NCI-H1417 (cell line): ENCODE measurements at places on chromosomes 4 and X.

GRCh38 chr4:111579767-111580166 lies 565.5 kb upstream of the FAM241A start:
- no peak for DNase-seq

- no peak for DNase-seq
Observed at GRCh38 chr4:154489558-154490233, 1.9 kb downstream of the DCHS2 start.

DNA sequence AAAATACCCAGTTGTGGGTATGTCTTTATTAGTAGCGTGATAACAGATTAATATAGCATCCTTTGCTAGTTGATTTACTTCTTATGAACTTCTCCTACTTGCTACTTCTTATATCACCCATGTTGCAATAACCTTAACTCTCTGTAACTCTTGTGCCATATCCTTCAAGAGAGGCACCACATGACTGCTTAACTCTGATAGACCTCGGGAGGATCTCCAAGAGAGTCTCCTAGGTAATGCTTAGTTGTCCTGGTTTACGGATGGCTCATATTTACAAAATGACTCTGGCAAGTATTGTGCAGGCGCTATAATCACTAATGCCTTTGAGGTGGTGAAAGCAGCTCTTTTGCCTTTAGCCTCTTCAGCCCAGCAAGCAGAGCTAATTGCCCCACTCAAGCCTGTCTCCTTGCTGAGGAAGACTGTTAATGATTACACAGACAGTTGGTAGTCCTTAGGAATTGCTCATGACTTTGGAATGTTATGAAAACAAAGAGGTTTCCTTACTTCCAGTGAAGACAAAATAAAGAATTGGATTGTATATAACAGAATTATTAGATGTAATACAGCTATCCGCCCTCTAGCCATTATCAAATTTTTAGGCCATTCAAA lies 1305.8 kb downstream of the PCDH7 start:
- peak; percentile 76 for DNase-seq

DNA sequence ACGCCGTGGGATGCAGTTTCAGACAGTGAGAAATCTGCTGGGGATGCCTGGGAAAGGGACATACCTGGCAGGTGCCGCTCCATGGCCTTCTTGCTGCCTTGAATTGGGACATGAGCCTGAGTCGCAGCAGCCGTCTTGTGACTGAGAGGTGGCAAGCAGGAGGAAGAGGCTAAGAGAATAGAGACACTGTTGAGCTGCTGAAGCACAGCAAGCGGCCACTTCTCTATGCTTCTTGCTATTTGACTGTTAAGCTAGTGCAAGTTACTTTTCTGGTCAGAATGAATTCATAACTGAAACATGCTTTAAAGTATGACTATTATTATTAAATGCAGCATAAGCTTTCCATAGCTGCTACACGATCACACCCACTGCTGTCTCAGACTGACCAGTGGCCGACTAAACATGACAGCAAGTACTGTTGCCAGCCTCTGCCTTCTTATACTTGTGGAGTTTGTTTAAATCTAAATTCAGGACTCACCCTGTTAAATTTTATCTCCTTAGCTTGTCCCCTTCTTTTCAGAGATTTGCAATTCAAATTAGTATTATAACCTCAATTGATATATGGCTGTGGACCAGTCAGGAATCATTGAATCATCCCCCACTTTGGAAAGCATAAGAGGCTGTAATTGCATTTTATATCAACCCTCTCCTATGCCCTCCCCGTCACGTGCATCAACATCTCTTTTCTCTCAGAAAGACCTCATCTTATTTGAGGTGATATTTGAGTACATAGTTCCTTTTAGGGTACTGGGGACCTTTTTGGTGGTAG lies 24.8 kb upstream of the ACSL1 start:
- no peak for DNase-seq

DNA sequence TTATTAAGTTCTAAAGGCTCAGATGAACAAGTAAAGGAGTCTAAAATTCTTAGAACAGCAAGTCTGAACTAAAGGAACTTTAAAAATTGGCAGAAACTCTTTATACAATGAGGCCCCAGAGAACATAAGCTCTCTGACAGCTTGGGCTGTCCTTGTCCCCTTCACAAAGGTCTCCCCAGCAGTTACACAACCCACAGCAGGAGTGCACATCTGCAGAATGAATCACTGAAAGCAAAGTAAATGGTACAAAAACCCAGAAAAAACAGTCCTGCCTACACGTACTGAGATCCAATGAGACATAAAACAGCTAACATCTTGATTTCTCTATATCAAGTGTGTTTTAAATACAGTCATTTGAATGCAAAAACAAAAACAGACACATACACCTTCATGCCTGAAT lies 18.7 kb downstream of the RBBP7 start:
- DNase-seq: no peak
